Activated CD8-positive, alpha-beta memory T cell treated with anti-CD3 and anti-CD28 coated beads for 1 hour (primary cell): ENCODE measurements at places on chromosomes 5 and 9.

DNA sequence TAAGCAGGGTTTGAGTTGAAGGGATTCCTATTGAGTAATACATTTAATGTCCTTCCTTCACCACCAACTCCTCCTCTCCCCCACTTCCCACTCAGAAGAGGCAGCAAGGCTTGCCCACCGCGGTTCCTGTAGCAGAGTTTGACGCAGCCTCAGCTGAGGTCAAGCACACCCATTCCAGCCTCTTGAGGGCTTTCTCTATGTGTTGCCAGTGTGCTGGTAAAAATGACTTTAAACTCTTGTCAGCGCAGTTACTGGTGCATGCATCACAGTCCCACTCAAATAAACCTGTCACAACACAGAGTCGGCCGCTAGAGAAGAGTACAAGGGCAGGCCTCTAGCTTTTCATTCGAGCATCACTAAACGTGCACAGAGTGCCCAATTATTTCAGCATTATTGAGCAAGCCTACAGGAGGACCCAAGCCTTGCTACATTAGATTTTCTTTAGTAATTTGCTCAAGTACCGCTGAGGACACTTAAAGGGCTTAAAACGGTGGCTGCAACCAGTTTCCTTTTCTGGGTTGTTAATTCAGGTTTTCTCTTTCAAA is 79.6 kb downstream of the TLE4 start:
- no peak for DNase-seq

DNA sequence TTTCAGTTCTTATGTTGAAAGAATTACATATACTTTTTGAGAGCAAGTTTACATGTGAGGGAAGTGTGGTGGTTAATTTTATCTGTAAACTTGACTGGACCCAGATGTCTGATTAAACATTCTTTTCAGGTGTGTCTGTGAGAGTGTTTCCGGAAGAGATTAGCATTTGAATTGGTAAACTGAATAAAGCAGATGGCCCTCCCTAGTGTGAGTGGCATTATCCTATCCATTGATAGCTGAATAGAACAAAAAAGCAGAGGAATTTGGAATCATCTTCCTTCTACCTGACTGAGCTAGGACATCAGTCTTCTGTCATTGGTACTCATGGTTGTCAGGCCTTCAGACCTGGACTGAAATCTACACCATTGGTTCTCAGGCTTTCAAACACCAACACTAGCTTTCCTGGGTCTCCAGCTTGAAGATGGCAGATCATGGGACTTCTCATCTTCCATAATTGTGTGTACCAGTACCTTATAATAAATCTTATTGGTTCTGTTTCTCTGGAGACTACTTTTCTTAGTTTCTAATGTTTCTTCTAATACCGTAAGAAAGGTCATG is 36.6 kb downstream of the NREP start:
- no peak for DNase-seq

- no peak for DNase-seq
Measured at GRCh38 chr5:35117967-35118366, 70.2 kb upstream of the AGXT2 start.

DNA sequence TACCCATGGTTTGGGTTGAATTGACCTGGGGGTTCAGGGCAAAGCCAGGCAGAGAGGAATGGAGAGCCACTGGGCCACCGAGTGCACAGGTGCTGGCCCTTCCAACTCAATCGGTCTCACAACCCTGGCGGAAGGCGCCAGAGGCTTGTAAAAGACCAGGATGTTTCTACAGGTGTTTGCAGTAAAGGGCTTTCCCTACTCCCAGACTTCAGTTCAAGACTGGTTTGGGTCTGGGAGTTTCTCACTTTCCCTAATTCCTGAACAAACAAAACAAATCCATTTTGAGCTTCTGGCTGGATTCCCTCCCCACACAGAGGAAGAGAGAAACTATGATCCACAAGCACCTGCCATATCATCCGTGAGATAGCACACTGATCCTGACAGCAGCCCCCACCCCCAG is 125.2 kb upstream of the KLF4 start:
- DNase-seq: no peak

GRCh38 chr5:176661676-176662075 is 14.4 kb downstream of the TSPAN17 start:
- no peak for DNase-seq

DNA sequence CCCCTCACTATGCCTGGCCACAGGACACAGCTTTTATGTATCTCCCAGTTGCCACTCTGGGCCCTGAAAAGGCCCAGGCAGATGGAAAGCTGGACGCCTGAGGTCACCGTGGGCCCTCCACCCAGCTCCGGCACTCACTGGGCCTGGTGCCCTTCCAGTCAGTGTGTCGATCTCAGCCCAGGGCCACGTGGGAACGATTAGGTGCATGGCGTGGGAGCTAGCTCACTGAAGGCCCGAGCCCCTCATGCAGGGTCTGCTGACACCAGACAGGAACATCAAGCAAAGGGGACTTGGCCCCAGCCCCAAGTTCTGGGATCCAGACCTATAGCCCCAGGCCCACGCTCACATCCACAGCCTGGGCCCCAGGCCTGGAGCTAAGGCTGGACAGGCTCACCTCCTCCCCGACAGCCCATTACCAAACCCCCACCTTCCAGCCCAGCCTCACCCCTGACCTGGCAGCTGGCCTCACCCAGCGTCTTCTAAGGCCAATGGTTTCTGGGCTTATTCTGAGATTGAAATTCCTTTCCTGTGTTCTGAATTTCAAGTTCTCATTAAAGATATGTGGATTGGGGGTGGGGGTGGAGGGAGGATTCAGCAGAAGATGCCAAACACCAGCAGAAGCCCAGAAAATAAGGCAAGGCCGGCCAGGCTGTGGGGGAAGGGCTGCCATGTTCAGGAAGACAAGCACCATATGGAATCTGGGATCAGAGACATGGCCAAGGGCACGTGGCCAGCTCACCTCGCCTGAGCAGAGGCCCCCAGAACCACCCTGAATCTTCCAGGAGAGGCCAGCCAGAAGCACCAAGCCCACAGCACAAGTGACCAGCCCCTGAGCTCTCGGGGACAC is 74.5 kb downstream of the ADAMTS2 start:
- DNase-seq: no peak

- DNase-seq: no peak
Measured at GRCh38 chr9:93675336-93676150, 99.2 kb downstream of the PHF2 start.

- no peak for DNase-seq
Measured at GRCh38 chr9:109411798-109412352, 86.2 kb downstream of the PTPN3 start.

DNA sequence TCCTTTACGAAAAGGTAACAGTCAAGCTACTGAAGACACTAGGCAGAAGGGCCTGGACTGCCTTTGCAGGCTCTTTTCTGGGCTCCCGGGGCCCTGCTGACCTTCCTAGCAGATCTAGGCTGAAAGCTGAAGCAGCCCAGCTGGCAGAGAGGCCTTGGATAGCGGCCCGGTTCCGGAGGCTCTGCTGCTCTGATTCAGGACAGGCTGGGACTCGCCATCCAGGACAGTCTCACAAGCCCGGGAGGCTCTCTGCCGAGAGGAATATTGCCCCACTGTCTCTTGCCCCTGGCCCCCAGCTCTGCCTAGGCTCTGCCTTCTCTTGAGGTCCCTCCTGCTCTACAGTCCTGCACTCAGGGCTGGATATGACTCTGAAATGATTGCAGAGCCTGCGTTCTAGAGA is 67.8 kb downstream of the PSD2 start:
- DNase-seq: no peak
